Osteocyte (in vitro differentiated cells): ENCODE measurements at places on chromosomes 3 and 15. TPM values are rescaled to one million over a fixed set of nuclear protein-coding genes. Genes with fewer than 3 reads are reported as not detected.
A peak's percentile ranks its signal among the peaks of the same experiment; 100 is the strongest.

Gene CAPN7
- total RNA-seq, result 49.5 and 49.9 TPM in 2 replicates

Gene PPP1R14D
- not detected in 2 replicates for total RNA-seq

DNA sequence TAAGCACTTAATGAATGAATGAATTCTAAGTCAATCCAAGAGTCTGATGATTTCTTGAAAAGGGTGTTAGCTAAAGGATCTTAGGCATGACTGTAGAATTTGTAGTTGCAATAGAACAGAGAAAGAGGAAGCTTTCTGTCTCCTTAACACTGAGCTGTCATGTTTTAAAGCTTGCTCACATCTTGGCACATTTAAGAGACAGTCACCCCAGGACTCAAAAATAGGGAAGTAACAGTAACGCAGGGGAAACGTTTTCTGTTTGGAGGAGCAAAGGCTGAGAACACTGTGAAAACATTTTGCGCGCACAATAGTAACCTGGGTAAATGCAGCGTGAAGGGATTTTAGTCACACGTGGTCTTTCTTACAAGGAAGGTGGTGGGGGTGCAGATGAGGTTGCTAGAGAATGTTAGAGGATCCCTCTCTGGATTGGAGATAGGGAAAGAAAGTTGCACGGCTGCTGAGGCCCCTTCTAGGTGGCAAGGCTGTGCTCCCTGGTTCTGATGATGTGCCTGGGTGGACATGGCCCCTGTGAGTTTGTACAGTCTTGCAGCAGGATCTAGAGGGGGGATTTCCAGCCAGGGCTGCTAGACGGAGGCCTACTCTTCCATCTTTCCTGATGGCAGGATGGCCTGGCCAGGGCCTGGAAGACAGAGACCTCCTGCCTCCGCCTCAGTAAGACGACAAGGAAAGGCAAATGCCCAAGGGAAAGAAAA is 12.0 kb downstream of the STARD5 start:
- DNase-seq, result no peak

GRCh38 chr3:135556174-135556573 is 409.4 kb upstream of the PPP2R3A start:
- no peak for DNase-seq

GRCh38 chr3:10554746-10555145 is 49.4 kb upstream of the ATP2B2 start:
- DNase-seq, result peak; percentile 44
